NCI-H526 treated with DMSO at 0.1 percent for 48 hours (cell line): ENCODE measurements at places on chromosomes 16 and 17.

GRCh38 chr17:46074540-46074939 lies 75.5 kb downstream of the STH start:
- DNase-seq, result no peak

- DNase-seq, result no peak
Observed at GRCh38 chr16:51987519-51987918, 559.4 kb downstream of the TOX3 start.

GRCh38 chr17:7173687-7174602 lies 5.2 kb downstream of the ASGR1 start:
- DNase-seq, result no peak

GRCh38 chr17:9557857-9558256 lies 17.8 kb downstream of the STX8 start:
- DNase-seq, result no peak

GRCh38 chr17:40803617-40804082 lies 3.9 kb upstream of the KRT28 start:
- peak; percentile 66 for DNase-seq

DNA sequence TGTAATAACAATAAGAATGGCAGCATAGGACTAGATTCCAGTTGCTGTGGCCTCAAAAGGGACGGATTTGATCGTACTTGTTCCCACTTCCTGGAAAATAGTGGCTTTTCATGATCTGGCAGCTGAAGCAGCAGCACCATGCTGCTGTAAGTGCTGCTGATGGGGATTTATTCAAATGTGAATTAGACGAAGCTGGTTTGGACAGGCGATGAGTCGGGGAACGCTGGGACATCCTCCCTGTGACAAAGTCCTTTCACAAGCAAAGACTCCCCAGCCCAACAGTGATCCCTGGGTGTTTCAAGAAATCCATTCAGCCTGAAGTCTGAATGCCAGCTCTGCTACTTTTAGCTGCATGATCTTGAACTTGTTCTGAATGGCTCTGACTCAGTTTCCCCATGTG lies 88.6 kb upstream of the XYLT1 start:
- DNase-seq, result no peak

- peak; percentile 37 for DNase-seq
Observed at GRCh38 chr17:1484676-1485422, 7.6 kb downstream of the MYO1C start.

DNA sequence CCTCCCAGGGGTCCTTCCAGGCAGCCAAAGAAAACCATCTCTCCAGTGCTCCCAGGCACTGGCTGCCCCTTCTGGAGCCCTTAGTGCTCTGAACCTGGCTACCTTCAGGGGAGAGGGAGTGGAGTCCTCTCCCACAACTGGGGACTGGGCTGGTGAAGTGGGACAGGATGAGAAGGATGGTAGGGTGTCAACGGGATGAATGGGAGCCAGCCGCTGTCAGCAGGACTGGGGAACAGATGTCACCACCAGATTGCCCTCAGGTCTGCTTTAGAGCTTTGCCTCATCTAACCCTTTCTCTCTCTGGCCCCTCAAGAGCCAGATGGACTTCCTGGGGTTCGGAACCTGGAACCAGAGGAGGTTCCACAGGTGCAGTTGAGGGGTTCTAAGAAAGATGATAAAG lies 488 bp upstream of the SEBOX start:
- no peak for DNase-seq

DNA sequence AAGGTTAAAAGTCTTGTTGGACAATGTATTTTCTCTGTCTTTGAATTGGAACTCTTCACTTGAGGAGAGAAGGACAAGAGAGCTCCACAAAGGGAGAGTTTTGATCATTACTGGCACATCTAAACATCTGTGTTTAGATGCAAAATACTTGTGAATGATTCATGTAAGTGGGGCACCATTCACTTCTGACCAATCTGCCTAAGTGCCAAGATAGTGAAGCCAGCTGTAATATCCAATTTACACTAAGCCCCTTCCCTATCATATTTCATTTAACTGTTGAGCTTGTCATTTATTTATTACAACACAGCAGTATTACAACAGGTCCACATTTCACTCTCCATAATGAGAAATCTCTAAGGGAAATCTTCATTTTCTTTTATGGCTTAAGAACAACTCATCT lies 832.3 kb upstream of the GOT2 start:
- DNase-seq, result no peak

DNA sequence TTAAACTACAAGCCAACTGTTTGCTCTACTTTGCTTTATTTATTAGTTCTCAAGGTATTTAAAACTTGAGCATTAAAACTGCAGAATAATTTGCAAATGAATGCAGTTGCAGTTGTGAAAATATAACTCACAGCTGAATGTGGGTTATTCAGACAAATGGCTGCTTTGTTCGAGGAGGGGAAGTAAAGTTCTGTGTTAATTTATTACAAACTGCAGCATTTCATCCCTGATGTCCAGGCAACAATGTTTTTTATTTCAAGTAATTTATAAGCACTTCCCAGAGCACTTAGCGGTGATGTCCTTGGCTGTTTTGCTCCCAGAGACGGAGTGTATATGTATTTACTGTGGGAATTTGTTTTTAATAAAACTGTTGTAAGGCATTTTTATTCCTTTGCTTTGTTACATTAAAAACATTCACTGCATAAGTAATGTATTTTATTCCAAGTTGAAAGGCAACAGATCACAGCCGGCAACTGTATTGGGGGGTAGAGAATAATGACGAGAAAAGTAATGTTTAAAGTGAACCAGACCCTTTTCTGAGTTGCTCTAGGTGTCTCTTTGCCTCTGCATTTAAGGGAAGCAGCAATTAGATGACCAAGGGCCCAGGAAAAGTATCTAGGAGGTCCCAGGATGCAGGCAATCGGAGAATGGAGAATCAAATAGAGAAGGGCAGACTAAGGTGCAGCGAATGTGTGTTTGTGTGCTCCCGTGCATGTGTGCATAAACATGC lies 291.2 kb upstream of the SALL1 start:
- DNase-seq, result no peak

DNA sequence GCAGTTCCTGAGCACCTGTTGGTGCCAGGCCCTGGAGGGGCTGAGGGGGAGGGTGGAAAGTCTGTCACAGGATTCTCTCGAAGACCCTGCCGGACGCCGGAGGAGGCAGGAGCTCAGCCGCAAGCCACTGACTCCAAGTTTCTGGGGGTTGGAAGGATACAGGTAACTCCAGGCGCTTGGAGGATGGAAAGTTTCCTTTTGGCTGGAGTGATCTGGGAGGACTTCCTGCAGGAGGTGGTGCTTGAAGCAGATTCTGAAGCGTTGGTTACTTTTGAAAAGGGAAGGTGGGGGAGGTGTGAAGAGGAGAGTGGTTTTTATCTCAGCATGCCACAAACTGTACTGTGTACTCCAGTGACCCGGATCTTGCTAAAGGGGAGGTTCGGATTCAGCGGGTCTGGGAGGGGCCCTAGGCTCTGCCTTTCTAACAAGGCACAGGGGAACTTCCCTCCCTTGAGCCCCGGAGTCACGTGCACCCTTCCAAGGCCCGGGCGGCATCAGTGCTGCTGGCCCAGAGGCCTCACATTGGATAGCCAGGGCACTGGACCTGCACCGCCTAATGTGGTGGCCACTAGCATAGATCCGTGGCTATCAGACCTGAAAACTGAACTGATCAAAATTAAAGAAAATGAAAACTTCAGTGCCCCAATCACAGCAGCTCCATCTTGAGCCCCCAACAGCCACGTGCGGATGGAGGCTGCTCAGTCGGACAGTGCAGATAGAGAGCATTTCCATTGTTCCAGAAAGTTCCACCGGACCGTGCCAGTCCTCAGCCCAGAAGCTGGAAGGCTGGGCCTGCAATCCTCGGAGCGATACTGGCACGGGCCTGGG lies 42.2 kb upstream of the GSE1 start:
- no peak for DNase-seq

DNA sequence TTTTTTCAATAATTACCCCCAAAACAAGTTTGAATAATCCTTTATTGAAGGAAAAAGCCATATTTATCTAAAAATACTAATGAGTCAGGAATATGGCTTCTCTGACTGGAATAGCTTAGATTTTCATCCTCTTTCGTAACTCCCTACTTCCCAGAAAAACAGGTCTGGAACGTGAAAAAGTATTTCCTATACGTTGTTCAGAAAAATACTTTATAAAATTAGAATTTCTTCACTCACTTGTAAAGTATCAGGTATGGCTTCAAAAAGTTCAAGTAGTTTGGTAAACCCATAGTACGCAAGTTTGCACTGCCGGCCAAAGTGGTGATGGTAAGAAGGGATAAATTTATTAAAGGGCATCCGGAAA lies 33.7 kb downstream of the MARF1 start:
- DNase-seq, result no peak

GRCh38 chr17:78774453-78774852 lies 7.6 kb downstream of the CYTH1 start:
- DNase-seq, result no peak

GRCh38 chr17:4950075-4950745 lies 709 bp upstream of the ENO3 start:
- DNase-seq, result no peak

GRCh38 chr16:49972961-49973360 lies 52.1 kb upstream of the CNEP1R1 start:
- DNase-seq, result no peak
